CD4-positive, alpha-beta T cell treated with Interleukin-2 at 100 ng/mL for 4 hours (primary cell): ENCODE measurements at places on chromosomes 6 and 20.

DNA sequence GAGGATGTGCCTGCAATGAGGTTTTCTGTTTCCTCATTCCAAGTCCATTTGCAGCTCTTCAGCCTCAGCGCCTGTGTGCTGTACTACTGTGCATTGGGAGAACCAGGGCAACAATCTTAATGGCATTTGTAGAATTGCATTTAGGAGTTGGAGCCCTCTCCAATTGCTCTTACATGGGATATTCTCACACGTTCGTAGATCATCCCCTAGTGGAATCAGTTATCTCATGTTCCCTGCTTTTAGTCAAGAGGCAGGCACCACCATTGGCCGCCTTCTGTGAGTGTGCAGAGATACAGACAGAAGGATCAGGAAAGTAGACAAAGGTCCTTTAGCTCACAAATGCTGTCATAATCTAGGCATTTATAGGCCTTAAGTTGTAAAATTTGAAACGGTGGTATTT lies 84.2 kb upstream of the RGS17 start:
- no peak for DNase-seq

DNA sequence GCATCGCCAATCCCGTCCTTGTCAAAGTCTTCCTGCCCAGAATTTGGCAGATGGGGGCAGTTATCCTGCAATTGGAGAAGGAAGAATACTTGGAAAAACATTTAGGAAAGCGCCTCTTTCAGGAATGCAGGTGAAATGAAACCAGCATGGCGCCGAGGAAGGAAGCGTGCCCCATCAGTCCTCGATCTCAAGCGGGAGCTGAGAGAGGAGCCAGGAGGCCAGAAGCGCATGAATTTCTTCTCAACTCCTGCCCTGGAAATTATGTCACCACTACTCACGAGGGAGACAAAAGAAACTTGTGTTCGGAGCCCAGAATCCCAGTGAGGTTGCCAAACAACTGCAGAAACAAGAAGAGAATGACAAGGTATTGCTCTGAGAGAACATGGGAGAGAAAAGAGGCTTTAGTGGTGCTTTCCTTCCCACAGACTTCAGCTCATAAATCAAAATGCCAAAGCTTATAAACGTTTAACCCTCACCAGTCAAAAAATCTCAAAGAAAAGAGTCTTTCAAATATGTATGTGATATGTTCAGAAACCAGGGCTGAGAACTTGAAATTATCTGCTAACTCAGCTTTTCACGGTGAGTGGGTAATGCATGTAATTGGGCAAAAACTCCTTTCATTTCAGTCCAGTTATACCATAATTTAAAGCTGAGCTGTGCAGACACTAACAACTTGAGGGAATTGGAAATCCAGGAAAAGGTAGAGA lies 23.9 kb downstream of the THBS2 start:
- no peak for DNase-seq

DNA sequence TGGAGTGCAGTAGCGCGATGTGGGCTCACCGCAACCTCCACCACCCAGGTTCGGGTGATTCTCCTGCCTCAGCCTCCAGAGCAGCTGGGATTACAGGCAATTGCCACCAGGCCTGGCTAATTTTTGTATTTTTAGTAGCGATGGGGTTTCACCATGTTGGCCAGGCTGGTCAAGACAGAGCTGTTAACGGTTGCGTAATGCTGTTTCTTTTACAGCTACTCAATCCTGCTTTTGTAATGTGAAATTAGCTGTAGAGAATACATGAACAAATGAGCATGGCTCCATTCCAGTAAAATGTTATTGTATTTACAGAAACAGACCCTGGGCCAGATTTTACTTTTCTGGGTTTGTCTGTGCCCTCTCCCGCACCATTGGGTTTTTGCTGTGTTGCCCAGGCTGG lies 1.9 kb downstream of the PNLDC1 start:
- DNase-seq: no peak

DNA sequence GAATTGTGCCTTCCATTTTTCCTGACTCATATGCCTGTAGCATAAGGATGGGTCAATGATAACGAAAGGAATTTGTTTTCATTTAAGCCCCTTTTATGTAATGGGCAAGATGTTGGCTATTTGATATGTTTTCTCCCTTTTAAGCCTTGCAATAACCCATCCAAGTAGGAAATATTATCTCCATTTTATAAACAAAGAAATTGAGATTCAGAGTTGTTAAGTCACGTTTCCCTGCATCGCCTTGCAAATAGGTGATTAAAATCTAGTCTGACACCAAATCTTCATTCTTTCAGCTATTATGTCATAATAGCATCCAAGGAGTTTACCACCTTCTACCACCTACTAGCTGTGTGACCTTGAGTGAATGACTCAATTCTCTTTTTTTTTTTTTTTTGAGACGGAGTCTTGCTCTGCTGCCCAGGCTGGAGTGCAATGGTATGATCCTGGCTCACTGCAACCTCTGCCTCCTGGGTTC lies 7.0 kb downstream of the HNF4A start:
- DNase-seq: no peak

GRCh38 chr20:1992359-1993110 lies 1.3 kb downstream of the PDYN start:
- DNase-seq: no peak

DNA sequence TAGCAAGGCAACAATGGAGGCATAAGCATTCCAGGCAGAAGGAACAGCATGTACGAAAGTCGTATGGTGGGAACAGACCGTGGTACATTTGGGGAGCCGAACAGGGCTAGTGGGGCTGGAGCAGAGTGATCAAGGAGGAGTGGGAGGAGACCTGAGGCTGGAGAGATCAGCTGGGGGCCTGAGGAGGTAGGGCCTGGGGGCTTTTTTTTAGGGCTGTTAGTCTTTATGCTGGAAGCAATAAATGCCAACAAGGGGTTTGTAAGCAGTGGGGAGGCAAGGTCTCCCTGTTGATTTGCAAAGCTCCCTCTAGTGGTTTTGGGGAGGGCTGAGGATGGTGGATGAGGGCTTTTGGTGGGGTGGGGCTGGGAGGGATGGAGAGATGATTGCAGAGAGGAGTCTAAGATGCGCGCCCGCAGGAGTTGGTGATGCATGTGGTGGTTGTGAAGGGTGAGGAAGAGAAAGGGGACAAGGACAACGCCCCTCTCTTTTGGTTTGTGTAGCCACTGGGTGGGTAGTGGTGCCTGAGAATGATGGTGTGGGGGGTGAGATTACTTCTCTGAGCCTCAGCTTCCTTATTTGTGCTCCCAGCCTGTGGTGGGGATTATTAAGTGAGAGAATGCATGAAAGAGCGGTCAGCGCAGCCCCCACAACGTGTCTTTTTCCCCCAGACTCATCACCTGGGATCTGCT lies 74.1 kb upstream of the TOX2 start:
- peak; percentile 31 for DNase-seq

DNA sequence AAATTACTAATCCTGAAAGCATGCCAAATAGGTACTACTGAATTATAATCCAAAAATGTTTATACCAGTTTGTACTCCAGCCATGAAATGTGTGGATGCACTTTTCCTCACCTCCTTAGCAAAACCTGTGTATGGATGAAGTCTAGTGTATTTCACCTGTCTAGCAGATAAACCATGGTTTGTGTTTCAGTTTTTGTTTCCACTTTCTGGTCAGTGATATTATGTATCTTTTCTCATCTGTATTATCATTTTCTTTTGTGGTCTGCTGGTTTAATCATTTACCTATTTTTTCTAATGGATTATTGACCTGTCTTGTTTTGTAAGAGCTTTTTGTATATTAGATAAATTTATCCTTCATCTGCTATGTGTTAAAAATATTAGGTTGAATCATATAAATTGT lies 41.0 kb upstream of the TMEM217 start:
- DNase-seq: no peak

DNA sequence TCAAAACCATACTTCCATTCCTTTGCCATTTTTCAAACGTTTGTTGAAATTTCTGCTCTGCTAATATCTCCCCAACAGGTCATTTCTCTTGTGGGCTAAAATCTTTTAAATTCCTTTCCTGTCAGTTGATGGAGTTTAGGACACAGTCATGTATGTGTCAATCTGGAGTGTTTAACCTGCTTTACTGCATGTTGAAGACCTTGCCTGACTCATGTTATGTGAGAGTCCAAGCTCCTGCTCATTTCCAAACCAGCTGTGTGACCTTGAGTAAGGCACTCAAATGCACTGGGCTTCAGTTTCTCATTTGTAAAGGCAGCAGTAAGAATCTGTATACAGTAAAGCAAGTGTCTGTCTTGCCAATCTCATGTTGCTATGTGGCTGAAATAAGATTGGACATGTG lies 171.9 kb upstream of the SPACA1 start:
- no peak for DNase-seq

DNA sequence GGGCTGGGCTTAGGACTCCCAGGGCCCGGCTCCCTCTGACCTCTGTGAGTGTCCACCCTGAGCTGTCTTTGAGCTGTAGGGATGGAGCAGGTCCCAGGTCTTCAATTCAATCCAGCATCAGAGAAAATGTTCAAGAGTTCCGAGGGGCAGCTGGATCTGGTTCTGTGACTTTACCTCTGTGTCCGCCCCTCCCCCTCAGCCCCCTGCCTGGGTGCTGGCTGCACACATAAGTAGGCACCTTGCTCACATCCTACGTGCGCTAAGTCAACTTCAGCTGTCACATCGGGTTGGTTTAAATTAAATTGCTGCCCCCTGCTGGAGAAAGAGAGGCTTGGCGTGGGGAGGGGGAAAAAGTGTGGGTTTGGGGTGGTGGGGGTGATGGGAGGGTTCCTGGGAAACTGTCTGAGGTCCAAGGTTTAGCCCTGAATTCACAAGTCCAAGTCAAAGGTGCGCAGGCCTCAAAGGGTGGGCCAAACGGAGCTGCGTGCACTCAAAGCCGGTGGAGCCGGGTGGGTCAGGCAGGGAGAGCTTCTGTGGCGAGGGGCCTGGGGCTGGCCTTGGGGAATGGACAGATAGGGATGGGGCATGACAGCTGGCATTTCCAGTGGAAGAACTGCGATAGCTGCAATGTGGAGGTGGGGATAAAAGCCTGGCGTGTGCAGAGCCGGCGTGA lies 3.0 kb downstream of the WFDC5 start:
- DNase-seq: peak; percentile 22

DNA sequence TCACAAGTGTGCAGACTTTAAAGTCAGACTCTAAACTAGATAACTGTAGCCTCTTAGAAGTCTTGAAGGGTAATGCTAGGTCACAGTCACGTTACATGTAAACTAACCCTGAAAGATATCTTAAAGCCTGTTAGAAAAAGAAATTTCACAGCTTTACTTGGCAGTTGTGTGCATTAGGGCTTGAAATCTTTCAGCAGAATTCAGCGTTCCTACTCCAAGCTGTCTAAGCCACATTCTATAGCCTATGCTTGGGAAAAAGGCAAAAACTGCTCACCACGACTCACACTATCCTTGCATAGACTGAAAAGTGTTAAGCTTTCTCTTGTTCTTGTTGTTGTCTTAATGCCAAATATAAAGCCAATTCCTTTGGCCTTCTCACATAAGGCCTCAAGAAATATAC lies 338.0 kb upstream of the SASH1 start:
- no peak for DNase-seq

DNA sequence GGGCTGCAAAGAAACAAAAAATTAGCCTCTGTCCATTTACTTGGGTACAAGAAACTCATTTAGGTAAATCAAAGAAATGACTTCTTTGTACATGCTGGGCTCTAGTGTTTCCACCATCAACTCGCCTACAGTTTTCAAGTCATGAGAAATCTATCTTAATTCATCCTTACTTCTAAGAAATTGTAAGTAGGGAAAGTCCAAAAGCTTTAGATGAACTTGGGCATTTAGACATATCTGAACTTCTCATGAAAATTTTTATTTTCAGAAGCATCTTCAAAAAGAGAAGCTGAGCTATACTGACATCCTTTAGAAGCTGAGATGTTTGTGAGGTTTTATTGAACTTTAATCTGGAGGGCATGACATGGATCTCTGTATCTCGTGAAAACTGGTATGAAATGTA lies 117.3 kb downstream of the MYB start:
- no peak for DNase-seq

- DNase-seq: peak; percentile 79
Observed at GRCh38 chr6:73129653-73130443, 95.4 kb downstream of the KHDC1L start.

DNA sequence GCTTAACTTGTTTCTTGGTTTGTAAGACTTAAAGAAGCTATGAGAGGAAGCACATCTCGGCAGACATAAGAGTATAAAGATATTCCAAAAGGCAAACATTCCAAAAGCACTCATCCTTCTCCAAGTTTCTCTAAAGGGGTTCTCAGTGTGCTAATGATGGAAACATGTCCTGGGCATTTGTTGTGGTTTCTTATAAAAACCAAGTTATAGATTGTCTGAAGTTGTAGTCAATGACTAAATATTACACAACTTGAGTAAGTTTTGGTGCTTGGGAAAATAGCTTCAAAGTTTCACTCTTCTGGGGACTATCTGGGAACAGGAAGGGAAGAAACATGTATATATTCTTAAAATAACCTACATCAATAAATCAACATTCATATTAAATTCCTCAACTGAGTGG lies 128.3 kb upstream of the TBX18 start:
- no peak for DNase-seq

- no peak for DNase-seq
Observed at GRCh38 chr6:43627008-43627825, 1.8 kb downstream of the GTPBP2 start.

DNA sequence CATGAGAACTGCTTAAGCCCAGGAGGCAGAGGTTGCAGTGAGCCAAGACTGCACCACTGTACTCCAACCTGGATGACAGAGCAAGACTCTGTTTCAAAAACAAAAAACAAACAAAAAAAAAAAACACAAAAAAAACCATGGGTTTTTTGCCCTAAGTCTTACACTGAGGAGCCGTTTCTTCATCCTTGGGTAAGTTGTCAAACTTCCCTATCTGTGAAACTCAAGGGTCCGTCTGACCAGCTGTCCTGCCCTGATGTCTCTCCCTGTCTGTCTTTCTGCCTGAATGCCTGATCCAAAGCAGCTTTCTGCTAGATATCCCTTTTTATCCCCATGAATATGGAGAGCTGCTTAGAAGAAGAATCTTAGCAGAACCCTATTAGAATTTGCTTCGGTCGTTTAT lies 41.3 kb upstream of the CLDN20 start:
- no peak for DNase-seq

DNA sequence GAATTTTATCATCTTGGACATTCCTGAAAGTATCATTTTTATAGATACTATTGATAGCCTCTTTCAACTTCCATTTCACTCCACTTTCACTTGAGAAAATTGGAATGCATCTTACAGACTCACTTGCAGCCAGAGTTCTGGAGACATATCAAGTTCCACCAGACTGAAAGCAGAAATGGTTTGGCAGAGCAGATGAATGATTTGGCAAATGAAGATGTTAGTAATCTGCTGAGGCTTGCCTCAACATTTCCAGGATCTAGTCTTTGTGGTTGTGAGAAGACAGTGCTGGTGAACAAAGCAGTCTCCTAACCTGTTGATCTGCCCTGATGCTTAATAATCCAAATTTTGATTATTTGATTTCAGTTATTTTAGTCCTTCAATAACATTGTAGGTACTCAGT lies 202.6 kb downstream of the TRDN start:
- no peak for DNase-seq

GRCh38 chr6:125867483-125867942 lies 76.8 kb downstream of the NCOA7 start:
- no peak for DNase-seq

GRCh38 chr6:154304191-154304590 lies 52.4 kb downstream of the IPCEF1 start:
- no peak for DNase-seq

GRCh38 chr20:62929051-62929538 lies 2.8 kb upstream of the DIDO1 start:
- peak; percentile 40 for DNase-seq
